B cell (primary cell): ENCODE measurements at places on chromosomes 13 and 19. TPM values are rescaled to one million over a fixed set of nuclear protein-coding genes. Genes with fewer than 3 reads are reported as not detected.

Gene SELENOV
- total RNA-seq = not detected in 2 replicates

Gene KCTD4
- total RNA-seq = not detected in 2 replicates

Gene LILRB1
- 136 and 138 TPM in 2 replicates for total RNA-seq

Gene ZNF575
- total RNA-seq = 4.0 and 5.2 TPM in 2 replicates

Gene CDC42EP5
- total RNA-seq = not detected in 2 replicates

Gene TEX29
- 0.86 and 1.2 TPM in 2 replicates for total RNA-seq

Gene URAD
- not detected in 2 replicates for total RNA-seq

Gene TLE6
- total RNA-seq = 0.61 and 1.5 TPM in 2 replicates

Gene IRGQ
- 20.3 and 20.5 TPM in 2 replicates for total RNA-seq

GRCh38 chr13:113920606-113921286 lies 53.1 kb downstream of the C13orf46 start:
- H3K36me3 ChIP-seq = no peaks in the 10 kb centered on the region
- H3K4me1 ChIP-seq = no peaks in the 10 kb centered on the region
- no peak overlapping the region for H3K27ac ChIP-seq
- peaks cover 3% of the 10 kb centered on the region for H3K27me3 ChIP-seq
- DNase-seq = no peak
- H3K4me3 ChIP-seq = no peak overlapping the region

GRCh38 chr13:60754211-60755090 lies 357.4 kb downstream of the TDRD3 start:
- H3K4me3 ChIP-seq = no peak overlapping the region
- H3K4me1 ChIP-seq = no peaks in the 10 kb centered on the region
- no peaks in the 10 kb centered on the region for H3K27me3 ChIP-seq
- H3K36me3 ChIP-seq = no peaks in the 10 kb centered on the region
- DNase-seq = no peak

GRCh38 chr19:51292971-51293370 lies 18.5 kb upstream of the IGLON5 start:
- no peaks in the 10 kb centered on the region for H3K36me3 ChIP-seq
- peaks cover 7% of the 10 kb centered on the region for H3K27me3 ChIP-seq
- H3K27ac ChIP-seq = no peak overlapping the region
- DNase-seq = no peak
- H3K4me1 ChIP-seq = no peaks in the 10 kb centered on the region
- no peak overlapping the region for H3K4me3 ChIP-seq

DNA sequence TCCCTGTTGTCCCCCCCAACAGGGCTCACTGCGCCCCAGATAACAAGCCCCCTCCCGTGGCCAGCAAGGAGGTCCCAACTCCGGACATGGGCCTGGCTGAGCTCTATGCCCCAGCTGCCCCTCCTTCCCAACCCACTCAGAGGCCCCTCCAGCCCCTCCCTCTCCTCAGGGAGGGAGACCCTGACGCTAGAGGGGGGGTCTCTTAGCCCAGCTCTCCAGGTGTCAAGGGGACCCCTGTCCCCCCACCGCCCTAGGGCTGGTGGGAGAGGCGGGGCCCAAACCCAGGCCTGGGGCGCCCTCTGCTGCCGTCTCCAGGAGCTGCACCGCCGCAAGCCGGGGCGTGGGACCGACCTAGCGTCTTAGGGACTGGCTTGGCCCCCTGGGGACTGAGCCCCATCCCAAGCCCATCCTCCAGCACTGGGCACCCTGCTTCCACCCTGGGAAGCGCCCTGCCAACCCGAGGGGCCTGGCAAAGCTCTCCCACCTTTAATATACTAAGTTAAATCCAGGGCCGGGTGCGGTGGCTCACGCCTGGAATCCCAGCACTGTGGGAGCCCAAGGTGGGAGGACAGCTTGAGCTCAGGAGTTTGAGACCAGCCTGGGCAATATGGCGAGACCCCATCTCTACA lies 1.4 kb downstream of the GRIN3B start:
- no peak overlapping the region for H3K4me3 ChIP-seq
- H3K4me1 ChIP-seq = peaks cover 14% of the 10 kb centered on the region
- no peaks in the 10 kb centered on the region for H3K36me3 ChIP-seq

GRCh38 chr13:84025824-84026223 lies 143.6 kb upstream of the SLITRK1 start:
- no peaks in the 10 kb centered on the region for H3K4me1 ChIP-seq
- H3K4me3 ChIP-seq = no peak overlapping the region
- no peaks in the 10 kb centered on the region for H3K36me3 ChIP-seq
- no peaks in the 10 kb centered on the region for H3K27me3 ChIP-seq
- DNase-seq = no peak

GRCh38 chr13:67664502-67664901 lies 434.4 kb upstream of the PCDH9 start:
- H3K27ac ChIP-seq = no peak overlapping the region
- no peak overlapping the region for H3K4me3 ChIP-seq
- no peaks in the 10 kb centered on the region for H3K36me3 ChIP-seq

DNA sequence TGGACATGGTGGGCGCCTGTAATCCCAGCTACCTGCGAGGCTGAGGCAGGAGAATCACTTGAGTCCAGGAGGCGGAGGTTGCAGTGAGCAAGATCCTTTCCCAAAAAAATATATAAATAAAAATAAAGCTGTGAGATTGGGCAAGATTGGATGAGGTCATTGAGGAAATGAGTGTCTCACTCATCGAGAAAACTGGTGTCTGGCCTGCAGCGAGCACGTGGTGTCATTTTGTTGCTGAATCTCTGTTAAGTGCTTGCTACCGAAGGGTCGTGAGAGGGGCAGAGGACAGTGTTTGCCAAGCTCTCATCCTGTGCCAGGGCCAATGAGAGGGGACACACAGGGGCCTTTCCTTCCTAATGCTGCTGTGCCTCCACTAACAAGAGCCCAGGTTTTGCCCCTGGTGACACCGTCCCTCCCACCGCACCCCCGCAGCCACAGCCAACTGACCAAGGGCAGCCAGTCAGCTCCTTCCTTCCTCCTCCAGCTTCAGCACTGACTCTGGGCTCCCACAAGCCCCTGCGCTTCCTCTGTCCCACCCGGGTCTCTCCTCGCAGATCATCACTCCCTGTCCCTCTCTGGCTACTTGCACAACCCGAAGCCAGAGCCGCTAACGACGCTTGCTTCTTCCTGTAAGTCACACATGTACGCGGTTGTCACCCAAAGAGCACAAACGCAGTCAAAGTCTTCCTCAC lies 3.2 kb downstream of the POLD1 start:
- H3K4me1 ChIP-seq = peaks cover 18% of the 10 kb centered on the region
- no peak overlapping the region for H3K4me3 ChIP-seq
- H3K36me3 ChIP-seq = peaks cover 12% of the 10 kb centered on the region
- no peak overlapping the region for H3K27ac ChIP-seq
- H3K27me3 ChIP-seq = no peaks in the 10 kb centered on the region

DNA sequence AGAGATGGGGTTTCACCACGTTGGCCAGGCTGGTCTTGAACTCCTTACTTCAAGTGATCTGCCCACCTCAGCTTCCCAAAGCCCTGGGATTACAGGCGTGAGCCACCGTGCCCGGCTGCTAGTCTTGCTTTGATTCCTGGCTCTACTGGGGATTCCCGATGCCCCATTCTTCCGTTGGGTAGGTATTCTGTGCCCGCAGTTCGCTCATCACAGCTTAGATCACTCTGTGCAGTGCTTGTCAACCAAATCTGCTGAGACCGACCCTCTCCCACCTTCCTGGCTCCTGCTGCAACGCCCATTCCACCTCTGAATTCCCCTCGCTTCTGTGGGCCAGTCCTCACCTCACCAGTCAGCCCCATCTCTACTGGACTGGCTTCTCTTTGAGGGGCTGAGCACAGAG lies 4.6 kb upstream of the ZNF414 start:
- no peak overlapping the region for H3K4me3 ChIP-seq
- no peaks in the 10 kb centered on the region for H3K36me3 ChIP-seq
- peaks cover 8% of the 10 kb centered on the region for H3K4me1 ChIP-seq
- H3K27me3 ChIP-seq = no peaks in the 10 kb centered on the region

- H3K36me3 ChIP-seq = no peaks in the 10 kb centered on the region
- no peaks in the 10 kb centered on the region for H3K4me1 ChIP-seq
- no peaks in the 10 kb centered on the region for H3K27me3 ChIP-seq
- H3K27ac ChIP-seq = no peak overlapping the region
- no peak overlapping the region for H3K4me3 ChIP-seq
- no peak for DNase-seq
Measured at GRCh38 chr13:96935901-96936300, 58.4 kb downstream of the OXGR1 start.
